ENCODE measurements at places on chromosomes 2 and 18.

DNA sequence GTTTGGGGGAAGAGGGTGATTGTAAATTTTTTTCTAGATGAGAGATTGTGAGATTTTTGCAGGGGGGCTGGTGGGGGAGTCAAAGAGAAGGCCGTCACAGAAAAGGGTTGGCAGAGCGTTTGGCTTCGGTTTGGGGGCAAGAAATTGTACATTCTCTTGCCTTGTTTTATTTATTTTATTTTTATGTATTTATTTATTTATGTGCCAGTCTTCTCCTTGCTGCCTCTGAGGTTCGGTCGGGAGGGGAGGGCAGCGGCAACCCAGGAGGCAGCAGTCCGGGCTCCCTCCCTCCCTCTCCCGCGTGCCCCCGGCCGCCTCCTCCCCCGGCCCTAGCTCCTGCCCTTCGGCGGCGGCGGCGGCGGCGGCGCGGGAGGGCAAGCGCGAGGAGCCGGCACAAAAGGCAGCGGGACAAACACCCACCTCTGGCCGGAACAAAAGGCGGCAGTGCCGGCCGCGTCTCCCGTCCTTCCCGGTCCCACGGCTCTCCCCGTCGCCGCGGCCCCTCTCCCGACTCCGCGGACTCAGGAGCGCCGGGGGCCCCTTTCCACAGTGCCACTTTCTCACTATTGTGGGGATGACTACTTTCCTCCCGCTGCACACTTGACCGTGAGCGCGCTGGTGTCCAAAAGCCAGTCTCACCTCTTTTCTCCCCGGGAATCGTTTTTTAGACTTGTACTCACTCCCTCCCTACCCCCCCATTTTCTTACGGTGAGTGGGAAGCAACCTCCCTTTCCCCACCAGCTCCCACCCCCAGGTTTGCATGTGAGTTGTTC lies 1.2 kb downstream of the BCL11A start:
- DNase-seq: no peak

- DNase-seq: no peak
Measured at GRCh38 chr2:23622966-23623675, 238.1 kb downstream of the KLHL29 start.

- no peak for DNase-seq
Measured at GRCh38 chr2:37809931-37810570, 115.0 kb upstream of the RMDN2 start.

DNA sequence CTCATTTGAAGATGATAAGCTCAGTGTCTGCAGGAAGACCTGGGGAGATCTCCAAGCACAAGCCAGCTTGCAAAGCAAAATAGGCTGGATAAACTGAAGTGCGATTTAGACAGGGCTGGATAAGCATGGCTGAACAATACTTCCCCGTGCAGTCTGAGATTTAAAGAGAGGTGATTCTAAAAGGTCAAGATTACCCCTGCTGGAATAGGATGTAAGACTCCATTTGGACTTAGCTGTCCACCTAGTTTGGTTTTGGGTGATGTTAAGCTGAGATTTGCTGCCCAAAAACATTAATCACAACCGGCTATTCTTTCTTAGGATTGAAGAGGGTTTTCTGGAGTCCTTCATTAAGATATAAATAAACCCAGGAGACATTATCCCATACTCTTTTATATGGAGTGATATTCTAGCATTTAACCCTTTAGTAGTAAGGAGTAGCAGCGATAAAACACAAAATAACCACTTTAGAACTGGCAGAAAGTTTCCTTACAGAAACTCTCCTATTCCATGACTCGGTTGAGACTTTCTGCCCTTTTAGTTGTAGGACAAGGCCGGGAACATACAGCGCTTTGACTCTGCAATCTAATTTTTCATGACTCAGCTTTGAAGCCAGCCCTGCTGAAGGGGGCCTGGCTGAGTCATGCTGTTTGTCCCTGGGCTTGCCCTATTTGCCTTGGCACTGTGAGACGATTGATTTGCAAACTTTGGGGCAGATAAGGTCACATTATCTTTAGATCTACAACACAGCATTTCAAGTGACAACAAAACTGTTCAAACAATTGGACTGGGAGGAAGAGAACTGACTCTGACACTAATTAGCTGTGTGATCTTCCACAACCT lies 238.2 kb downstream of the GCA start:
- no peak for DNase-seq

- no peak for DNase-seq
Measured at GRCh38 chr2:33412920-33413319, 63.5 kb upstream of the RASGRP3 start.

GRCh38 chr2:96325884-96326255 lies 753 bp downstream of the ITPRIPL1 start:
- DNase-seq: no peak

GRCh38 chr18:9454061-9454703 lies 21.1 kb upstream of the RALBP1 start:
- DNase-seq: no peak

GRCh38 chr2:145931781-145932395 lies 1412.0 kb upstream of the ZEB2 start:
- no peak for DNase-seq

GRCh38 chr2:95021847-95022246 lies 3.7 kb upstream of the MAL start:
- DNase-seq: no peak

DNA sequence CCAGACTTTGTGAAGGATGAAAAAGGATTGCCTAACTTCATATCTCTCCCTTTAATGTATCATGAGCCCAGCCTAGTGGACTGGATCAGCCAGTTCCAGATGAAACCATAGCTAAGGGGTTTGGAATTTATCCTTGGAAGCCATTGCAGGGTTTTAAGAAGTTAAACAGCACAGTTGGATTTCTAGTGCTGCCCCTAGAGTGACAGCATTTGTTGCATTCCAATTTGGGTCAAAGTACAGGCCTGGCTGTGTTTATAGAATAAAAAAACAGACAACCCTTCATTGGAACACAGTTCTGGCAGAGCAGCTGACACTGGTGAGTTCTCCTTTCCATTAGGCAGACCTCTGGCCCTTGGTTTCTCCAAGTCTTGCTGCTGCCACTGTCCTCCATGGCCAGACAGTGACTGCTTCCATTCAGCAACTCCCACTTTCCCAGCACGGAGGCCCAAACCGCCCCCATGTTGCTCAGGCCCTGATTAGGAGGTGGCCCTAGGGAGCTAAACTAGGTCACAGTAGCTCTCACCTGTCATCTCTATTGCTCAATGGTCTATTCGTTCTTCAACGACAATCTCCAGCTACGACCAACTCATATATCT lies 8.0 kb downstream of the GPR39 start:
- no peak for DNase-seq

- no peak for DNase-seq
Measured at GRCh38 chr18:10330428-10330827, 124.0 kb upstream of the APCDD1 start.

GRCh38 chr2:54572262-54572635 lies 116.1 kb downstream of the SPTBN1 start:
- DNase-seq: no peak

- DNase-seq: no peak
Measured at GRCh38 chr2:20623741-20624155, 27.1 kb downstream of the HS1BP3 start.

- no peak for DNase-seq
Measured at GRCh38 chr2:153145470-153145978, 333.0 kb downstream of the RPRM start.

- no peak for DNase-seq
Measured at GRCh38 chr2:33106115-33106514, 159.4 kb downstream of the LTBP1 start.

DNA sequence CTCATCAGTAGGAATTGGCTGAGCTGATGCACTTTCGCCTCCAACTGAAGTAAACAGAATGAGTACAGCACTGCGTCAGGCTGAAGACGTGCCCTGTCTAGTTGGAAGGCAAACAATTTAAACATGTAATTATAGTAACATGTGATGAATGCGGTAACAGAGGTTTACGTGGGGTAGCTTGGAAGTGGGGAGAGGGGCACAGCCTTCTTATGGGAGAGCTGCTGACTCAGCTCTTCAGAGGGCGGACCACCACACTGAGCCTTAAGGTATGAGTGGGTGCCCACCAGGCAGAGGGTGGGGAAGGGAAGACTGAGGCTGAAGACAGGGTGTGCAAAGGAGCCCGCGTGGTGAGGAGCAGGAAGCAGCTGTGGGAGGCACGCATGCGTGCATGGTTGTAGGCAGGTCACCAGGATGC lies 6.2 kb upstream of the EHD3 start:
- no peak for DNase-seq

DNA sequence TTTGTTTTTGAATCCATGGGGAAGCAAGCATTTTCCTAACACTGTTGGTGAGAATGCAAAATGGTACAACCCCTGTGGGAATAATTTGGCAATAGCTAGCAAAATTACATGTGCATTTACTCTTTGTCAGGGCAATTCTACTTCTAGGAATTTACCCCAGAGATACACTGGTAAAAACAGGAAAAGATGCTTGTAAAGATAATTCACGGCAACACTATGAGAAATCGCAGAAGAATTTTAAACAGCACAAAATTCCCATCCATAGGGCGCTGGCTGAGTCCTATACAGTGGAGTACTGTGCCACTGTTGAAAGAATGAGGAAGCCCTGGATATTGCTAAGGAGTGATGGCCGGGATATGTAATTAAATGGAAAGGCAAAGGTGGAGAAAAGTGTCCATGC lies 75.8 kb downstream of the DGKD start:
- no peak for DNase-seq

- DNase-seq: no peak
Measured at GRCh38 chr2:143729296-143729814, 600.1 kb downstream of the ARHGAP15 start.

DNA sequence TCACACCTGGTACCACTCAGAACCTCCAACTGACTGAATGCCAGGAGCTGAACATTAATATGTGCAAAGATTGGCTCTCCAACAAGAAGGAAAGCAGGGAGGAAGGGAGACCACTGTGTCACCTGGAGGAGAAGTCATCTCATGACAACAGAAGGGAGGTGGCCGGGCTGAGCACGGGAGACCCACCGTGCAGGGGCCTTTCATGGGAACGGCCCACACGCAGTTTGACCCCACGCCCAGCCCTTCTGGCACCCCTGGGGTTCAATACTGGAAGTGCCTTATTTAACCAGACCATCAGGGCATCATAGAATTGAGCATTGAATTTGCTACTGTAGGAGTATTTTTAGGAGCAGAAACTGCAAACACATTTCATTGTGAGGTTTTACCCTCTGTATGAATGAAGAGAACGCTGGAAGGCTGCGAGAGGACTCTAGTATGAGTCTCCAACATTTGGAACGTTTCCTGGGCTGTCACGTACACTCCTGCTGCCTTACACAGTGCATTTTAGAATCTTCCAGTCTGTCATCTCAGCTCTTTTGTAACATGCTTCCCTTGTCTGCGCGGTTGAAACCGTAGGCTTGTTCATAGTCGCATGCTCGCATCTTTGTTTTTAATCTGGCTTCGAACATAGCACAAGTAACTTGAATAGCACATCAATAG lies 132.1 kb downstream of the NFATC1 start:
- DNase-seq: no peak

DNA sequence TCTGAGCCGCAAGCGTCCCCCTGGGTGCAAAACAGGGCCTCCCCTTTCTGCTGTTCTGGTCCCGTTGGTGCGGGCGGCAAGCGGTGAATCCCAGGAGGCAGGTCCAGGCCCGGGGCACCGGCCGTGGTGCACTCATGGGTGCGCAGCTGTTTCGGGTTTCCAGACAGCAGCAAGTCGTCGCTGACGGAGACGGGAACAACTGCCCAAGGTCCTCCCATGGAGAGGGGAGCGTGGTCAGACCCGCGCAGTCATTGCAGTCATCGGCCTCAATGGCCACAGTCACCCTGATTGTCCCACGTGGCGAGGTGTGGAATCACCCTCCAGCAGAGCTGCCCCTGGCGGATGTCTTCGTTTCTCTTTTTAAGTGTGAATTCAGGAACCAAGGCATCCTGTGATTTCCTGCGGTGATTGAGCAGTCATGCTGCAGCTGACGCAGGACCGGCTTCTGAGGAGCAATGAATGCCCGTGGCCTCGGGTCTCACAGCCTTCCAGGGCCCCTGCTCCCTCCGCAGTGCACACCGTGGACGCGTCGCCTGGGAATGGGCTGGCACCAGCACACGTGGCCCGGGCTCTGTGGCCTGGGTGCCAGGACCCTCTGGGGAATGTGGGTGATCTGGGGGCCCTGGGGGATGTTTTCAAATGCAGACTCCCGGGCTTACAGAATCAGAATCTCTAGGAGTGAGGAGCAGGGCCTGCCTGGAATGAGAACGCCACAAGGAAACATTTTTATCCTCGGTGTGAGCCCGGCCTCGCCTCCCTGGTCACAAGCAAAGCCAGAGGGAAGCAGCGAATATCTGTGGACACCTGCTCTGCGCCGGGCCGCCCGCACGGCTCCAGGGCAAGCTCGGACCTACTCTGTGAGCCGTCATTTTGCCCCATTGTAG lies 244.2 kb upstream of the SALL3 start:
- no peak for DNase-seq

DNA sequence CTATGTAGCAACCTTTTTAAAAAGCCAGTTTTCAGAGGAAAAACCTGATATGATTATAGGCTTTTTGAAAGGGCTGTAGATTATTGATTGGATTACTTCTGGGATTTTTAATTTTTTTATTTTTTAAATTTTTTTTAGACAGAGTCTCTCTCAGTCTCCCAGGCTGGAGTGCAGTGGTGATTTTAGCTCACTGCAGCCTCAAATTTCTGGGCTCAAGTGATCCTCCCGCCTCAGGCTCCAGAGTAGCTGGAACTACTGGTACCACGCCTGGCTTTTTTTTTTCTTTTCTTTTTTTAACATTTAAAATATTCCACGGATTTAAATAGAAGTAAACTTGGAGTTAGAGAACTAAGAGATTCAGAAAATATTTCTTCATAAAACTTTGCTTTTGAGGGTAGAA lies 1.2 kb downstream of the MRPL19 start:
- no peak for DNase-seq

GRCh38 chr18:37764541-37765288 lies 199.1 kb upstream of the CELF4 start:
- DNase-seq: no peak

GRCh38 chr18:23151414-23152099 lies 16.3 kb downstream of the CABLES1 start:
- DNase-seq: no peak

DNA sequence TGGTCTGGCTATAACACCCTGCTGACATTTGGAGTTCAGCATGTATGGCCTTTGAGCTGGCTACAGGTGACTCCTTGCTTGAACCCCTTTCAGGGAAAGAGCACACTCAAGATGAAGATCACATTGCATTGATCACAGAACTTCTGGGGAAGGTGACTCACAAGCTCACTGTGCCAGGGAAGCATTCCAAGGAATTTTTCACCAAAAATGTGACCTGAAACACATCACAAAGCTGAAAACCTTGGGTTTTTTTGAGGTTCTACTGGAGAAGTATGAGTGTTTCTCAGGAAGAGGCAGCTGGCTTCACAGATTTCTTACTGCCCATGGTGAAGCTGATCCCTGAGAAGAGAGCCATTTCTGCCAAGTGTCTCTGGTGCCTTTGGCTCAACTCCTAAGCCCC lies 879.0 kb downstream of the CBLN2 start:
- DNase-seq: no peak

- no peak for DNase-seq
Measured at GRCh38 chr18:77001041-77001440, 131.5 kb downstream of the MBP start.

- no peak for DNase-seq
Measured at GRCh38 chr2:55001716-55002115, 48.5 kb downstream of the RTN4 start.

GRCh38 chr2:28927469-28927868 lies 33.0 kb downstream of the WDR43 start:
- no peak for DNase-seq

Data from stimulated activated CD8-positive, alpha-beta memory T cell treated with anti-CD3 and anti-CD28 coated beads, Interleukin-4, amount 100 ng/mL, for 4 hours (primary cell).